ENCODE measurements at places on chromosomes 6 and 20.

- no peak for DNase-seq
Observed at GRCh38 chr6:97812940-97813339, 529.9 kb upstream of the MMS22L start.

DNA sequence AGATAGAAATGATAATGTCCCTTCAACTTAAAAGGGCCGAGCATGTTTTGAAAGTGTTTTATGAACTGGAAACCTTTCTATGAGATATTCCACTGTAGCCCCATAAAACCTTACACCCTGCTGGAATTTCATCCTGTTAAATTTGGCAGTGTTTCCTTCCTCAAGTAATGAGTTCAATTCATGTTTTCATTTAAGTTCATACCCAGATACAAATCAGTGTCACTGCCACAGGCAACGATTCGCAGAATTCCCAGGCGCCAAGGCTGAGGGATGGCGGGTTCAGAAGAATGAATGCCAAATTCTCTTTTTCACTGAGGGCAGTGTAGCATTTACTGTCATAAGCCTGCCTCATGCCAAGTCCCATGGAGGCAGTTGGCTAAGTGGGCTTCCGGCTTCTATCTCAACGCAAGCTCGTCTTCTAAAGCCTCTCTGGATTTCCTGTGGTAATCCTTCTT, 511.8 kb upstream of the ID4 start:
- no peak for DNase-seq

DNA sequence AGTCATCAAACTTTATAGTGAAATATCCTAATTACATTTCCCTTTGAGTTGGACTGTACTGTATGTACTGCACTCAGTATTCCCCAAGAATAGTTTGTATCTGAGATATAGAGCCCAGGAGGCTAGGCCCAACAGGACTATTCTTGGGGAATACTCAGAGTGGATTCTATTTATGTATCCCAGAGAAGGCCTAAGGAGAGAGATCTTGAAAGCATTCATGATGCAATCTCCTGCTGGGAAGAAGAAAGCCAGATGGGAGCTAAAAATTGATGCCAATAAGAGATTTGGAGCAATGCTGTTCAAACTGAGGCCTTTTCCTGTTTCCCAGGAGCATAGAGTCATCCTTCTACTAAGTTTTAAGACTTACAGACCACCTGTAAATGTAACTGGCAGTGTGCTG, 452.1 kb upstream of the PLCB4 start:
- no peak for DNase-seq

- DNase-seq = no peak
Observed at GRCh38 chr6:56695702-56696101, 53.0 kb upstream of the DST start.

Measured in AML-193 (cell line).